Mammary epithelial cell (primary cell): ENCODE measurements at places on chromosomes 12 and 14. TPM values are rescaled to one million over a fixed set of nuclear protein-coding genes. Genes with fewer than 3 reads are reported as not detected.
A peak's percentile ranks its signal among the peaks of the same experiment; 100 is the strongest.

CELA1 gene
- total RNA-seq: not detected

DNA sequence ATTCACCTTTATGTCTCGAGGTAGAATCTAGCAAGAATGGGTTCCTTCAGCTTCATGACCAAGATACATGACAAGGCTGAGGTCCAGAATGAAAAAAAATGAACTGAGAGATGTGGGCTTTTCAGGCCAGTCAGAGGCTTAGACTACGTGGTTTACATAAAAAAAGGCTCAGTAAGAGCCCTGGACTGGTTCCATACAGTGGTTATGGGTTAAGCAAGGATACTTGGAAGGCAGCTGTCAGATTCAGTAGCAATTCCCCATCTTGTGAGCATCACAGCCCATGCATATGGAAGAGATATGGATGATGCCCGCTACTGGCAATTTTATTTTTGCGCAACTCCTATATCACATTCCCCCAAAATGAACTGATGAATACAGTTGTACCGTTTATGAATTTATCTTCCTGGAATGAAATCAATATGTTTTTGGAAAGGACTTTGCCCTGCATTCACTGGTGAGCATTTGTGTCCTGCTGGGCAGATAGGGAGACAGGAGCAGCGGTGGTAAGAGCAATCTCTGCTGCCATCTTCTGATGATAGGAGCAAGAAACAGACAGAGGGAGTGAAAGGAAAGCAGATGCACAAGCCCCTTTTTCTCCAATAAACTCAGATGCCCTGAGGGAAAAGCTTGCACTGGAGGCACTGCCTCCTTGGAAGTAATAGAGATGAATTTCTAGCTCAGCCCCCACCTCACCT, 280.4 kb downstream of the GALC start:
- no peak for DNase-seq

KCNC2 gene
- not detected in 2 replicates for total RNA-seq

SCAF11 gene
- 99.2 TPM for total RNA-seq

DNA sequence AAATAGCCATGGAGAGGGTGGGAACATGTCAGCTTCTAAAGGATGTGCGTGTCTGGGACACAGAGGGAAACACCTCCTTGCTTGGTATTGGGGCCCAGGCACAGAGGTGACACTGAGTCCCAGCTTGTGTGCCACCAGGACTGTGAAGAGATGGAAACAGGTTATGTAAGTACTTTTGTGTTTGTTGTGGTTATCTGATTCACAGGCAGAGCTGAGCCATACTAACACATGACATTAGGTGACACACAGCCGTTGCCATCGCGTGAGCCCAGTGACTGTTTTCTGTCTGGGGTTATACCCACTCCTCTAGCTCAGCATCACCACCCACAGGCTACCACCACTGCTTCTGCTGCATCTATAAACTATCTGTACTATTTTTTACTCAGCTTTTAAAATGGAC, 12.1 kb upstream of the FLVCR2 start:
- no peak for DNase-seq

RD3L gene
- total RNA-seq: not detected in 2 replicates

GRCh38 chr14:61113561-61114225, 132.6 kb downstream of the SLC38A6 start:
- no peak for DNase-seq

CD163 gene
- 0.17 TPM for total RNA-seq

DNA sequence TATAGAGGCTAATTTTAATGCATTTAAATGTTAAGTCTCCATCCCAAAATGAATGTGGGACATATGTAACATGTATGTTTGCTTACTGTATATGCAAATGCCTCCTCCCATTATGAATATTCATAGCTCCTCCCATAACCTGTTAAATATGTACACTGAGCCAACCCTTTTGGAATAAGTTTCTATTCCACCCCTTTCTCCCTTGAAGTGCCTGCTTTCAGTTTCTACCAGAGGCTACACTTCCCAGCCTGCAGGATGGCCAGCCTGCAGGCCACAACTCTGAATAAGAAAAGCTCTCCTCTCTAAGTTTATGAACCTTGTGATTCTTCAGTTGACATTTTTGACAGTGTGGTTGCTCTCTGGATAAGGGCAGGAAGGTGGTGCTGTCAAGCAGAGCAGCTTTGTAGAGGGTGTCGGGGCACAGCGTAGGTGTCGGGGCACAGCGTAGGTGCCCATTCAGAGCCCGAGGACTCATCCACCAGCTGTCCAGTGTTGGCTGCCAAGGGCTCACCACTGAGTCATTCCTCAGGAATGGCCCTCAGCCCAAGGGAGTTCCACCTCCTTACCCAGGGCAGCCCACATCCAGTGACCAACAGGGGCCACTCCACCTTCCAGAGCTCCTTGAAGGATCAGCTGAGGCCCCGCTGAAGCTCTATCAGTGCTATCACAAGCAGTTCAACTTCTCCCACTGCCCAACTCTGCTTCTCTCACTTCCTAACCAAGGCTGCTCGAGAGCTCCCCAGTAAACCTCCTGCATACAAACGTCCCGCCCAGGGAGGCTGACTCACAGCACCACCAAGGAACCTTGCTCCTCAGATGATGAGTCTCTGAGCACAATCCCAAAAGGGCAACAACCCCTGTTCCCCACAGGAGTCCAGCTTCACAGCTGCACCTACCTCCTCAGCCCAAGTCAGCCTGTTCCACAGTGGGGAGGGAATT, 31.4 kb downstream of the VWF start:
- DNase-seq: peak; percentile 95

DNA sequence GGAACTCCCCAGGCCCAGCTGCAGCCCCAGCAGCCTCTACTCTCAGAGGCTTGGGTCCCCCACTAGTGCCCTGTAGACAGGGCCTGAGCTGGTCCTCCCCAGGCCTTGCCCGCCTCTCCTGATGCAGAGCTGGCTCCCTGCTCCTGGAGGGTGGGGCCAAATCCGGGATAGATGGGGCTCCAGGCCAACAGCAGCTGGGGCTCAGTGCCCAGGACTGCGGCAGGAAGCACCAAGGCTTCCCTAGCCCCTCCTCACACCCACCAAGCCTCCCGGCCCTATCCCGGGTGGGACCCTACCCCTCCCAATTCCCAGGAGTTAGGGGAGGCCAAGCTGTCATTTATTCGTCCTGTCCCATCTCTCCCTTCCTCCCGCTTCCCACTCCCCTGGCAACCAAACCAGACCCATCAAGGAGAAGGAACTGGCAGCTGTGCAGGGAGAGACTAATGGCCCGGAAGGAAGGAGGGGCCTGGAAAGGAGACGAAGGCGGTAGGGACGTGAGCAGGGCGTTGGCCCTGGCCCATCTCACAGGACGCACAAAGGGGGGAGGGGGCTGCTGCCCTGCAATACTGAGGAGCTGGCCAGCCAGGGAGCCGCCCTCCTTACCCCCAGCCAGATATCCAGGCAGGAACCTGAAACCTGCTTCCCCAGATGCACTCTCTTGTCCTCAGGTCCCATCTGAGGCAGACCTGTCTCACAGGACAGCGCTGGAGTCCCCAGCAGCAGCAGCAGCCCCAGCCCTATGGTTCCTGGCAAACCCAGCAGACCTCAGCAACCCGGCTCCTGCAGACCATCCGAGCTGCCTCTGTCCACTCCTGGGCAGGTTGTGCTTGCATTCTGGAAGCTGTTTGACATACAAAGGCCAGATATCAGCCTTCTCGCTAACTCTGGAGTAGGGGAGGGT, 1.6 kb upstream of the PRPH start:
- no peak for DNase-seq

GYS2 gene
- total RNA-seq: not detected in 2 replicates

DNA sequence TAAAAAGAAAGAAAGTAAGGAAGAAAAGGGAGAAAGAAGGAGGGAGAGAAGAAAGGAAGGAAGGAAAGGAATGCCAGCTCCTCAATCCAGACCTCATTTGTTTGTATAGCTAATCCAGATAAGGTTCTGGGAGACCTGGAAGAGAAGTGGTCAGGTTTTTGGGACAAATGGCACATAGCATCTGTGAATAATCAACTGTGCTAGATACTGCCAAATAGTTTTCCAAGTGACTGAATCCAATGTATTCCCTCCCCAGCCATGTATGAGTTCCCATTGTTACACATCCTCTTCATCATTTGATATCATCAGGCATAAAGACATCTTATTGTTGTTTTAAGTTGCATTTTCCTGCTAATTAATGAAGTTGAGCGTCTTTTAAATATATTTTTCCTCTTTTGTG, 18.6 kb upstream of the PTGR2 start:
- no peak for DNase-seq

DNA sequence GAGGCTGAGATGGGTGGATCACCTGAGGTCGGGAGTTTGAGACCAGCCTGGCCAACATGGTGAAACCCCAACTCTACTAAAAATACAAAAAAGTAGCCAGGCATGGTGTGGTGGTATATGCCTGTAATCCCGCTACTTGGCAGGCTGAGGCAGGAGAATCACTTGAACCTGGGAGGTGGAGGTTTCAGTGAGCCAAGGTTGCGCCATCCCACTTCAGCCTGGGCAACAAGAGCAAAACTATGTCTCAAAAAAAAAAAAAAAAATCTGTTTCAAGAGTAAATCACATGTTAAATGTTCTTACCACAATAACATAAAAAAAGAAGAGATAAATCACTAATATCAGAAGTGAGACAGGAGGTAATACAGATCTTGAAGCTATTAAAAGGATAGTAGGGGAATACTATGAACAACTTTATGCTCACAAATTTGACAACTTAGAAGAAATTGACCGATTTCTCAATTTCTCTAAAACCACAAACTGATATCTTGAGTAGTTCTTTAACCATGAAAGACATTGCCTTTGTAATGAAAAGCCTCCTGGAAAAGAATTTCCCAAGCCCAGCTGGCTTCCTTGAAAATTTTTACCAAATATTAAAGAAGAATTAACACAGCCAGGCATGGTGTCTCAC, 37.7 kb downstream of the TAOK3 start:
- no peak for DNase-seq

DNA sequence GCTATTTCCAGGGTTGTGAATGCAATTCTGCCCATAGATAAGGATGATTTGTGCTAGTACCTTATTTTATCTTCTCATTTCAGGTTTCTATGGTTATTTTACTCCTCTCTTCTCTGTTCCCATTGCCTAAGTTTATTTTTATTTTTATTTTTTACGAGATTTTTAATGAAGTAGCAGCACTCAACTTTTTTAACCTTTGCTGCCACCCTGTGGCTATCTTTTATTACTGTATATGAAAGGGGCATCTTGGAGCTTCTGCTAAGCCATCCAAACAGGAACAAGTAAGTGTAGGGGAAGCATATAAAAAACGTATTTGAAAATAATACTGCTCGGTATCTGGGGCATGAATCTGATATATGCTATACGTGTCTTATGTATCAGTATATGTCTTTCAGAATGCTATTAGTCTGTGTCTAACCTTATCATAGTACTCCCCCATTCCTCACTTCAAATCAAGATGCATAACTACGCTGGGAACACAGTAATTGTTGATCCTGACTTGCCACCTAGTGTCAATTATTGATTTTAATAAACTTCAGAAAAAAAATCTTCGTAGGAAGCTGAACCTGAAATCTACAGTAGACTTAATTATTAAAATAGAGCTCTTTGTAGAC, 60.3 kb downstream of the KLRG1 start:
- DNase-seq: peak; percentile 28

GLS2 gene
- total RNA-seq: 4.5 and 4.7 TPM in 2 replicates

TMTC1 gene
- 106 TPM for total RNA-seq

GRCh38 chr12:116339062-116339461, 61.6 kb upstream of the MED13L start:
- no peak for DNase-seq

YAF2 gene
- 17.7 TPM for total RNA-seq

GRCh38 chr14:105448706-105449111, 25.9 kb upstream of the CRIP2 start:
- DNase-seq: peak; percentile 14

PDZRN4 gene
- total RNA-seq: not detected in 2 replicates

KRT72 gene
- not detected for total RNA-seq

GRCh38 chr12:124336742-124337520, 42.0 kb downstream of the RFLNA start:
- DNase-seq: peak; percentile 23

PNP gene
- total RNA-seq: 52.8 TPM

DNA sequence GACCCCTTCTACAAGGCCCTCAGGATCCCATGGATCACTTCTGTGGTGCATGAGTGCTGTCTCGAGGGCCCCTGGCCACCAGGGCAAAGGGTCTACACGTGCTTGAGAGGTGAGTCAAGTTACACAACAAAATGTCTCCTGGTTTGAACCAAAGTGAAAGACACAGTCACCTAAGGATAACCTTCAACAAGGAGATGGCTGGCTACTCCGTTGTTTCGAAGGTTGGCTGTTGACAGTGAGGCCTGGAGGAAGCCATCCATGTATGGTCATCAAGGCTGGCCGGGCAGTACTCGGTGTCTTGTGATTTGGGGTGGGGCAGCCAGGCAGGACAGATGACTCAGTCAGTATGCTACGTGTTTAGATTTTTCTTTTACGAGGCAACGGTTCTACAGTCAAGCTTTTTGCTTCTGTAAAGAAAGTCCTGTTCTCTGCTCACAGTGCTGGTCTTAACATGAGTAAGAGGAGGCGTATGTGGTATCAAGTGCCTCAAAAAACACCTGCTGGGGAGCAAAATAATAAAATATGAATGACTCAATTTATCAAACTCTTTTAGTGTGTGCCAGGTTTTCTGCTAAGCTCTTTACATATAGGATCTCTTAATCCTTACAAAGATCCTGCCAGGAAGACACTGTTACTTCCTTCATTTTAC, 18.0 kb upstream of the NT5DC3 start:
- DNase-seq: peak; percentile 99

DNA sequence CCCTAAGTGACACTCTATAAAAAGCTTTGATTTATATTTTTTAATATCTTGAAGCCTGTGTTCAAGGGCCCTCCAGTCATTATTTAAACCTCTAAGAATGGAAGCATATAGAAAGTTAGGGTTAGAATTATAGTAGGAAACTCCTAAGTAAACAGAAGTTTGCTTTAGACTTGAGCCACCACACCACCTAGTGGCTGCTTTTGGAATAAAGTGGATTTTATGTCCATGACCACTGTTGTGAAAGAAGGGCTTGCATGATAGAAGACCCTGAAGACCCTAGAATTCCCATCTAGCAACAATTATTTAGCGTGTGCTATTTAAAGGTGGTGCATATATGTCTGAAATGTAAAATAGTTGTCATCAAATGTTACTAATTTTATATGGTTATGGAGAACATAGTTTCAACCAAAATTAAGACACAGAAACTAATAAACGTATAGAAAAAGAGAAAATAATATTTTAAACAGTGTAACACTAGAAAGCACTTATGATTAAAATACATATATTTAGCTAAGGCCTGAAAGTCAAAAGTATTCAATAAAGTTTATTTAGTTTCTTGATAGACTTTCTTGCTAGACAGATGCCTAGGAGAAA, 21.3 kb downstream of the LRRIQ1 start:
- DNase-seq: peak; percentile 27

DNA sequence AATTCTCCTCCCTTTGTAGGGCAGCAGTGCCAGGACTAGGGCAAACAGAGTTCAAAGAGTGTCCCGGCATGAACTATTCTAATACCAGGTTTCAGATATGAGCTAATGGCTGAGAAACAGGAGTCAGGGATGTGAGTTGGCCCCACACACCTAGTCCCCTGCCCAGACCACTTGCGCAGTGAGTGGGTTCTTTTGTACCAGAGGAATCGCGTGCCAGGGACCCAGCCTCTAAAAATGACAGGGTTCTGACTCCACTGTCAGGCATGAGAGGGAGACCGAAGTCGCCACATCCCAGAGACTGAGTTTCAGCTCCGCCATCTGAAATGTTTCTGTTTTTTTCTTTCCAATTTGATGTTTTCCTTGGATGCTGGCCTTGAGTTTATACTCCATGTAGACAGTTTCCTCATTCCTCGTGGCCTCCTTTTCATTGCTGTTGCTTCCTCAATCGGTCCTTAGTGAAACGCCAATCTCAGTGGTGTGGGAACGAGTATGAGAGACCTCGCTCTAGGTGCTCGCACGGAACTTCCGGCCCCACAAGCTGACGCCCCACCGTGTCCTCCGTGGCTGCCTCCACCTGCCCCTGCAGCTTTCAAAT, 31.5 kb downstream of the FBXL14 start:
- DNase-seq: no peak

GRCh38 chr12:98388126-98388525, 127.3 kb upstream of the TMPO start:
- no peak for DNase-seq
